ENCODE measurements at places on chromosomes 13 and 19. TPM values are rescaled to one million over a fixed set of nuclear protein-coding genes. Genes with fewer than 3 reads are reported as not detected.

- no peak for DNase-seq
Observed at GRCh38 chr13:110433014-110433413, 125.9 kb downstream of the COL4A2 start.

DNA sequence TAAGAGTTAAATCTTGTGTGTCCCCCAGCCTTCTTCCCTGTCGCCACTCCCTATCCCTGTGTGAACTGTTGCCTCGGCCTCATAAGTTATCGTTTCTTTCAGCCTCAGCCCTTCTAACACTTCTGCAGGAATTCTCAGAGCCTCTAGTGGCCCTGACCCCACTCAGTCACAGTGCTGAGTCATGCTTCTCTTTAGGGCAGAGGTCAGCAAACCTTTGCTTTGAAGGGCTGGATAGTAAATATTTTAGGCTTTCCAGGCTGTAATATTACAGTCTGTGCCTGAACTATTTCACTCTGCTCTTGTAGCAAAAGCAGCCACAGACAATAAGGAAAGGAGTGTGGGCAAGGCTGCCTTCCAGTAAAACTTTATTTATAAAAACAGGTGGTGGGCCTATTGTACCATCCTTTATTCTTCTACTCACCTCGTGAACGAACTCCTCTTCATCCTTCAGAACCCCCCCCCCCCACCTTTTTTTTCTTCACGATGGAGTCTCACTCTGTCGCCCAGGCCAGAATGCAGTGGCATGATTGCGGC is 22.1 kb downstream of the MYO9B start:
- peak; percentile 49 for DNase-seq

CABP5 gene
- total RNA-seq, result 0.43 TPM

PCSK4 gene
- total RNA-seq, result 108 TPM

MED16 gene
- 94.7 TPM for total RNA-seq

DNA sequence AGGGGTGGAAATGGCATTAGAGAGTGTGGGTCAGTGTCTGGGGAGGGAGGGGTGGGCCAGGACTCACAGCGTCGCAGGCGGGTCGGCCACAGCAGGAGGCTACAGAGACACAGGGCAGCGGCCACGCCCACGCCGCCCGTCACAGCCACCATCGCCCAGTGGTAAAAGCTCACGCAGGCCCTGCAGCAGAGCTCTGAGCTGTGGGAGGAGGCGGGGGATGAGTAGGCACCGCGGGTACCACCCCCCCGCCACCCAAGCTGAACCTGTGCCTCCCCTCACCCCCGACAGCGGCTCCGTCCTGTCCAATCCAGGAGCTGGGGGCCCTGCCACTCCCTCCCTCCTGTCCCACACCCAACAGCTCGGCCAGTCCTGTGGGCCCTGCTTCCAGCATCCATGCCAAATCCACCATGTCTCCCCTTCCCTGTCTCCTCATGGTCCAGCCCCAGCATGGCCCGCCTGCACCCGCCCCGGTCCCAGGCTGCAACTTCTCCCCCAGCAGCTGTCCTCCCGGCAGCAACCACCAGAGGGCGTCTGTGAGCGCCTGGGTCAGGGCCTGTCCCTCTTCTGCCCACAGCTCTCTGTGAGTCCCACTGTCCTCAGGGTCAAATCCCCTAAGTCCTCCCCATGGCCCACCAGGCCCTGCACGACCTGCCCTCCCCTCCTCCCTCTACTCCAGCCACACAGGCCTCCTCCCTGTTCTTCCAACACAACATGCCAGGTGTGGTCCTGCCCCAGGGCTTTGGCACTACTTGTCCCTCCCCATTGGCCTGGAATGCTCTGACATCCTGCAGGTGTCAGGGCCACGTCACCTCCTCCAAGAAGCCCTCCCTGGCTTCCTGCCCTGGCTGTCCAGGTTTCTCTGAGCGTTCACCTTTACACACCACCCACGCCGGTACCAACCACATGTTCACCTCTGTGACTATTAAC is 6.0 kb downstream of the TEKTIP1 start:
- DNase-seq, result peak; percentile 70

GRCh38 chr19:43465468-43466120 is at the start of gene LYPD3:
Gene LYPD3, minus strand, starts transcription at chr19:43465608. Its CDS starts 37 bp downstream, at chr19:43465571.
- DNase-seq, result no peak

DNA sequence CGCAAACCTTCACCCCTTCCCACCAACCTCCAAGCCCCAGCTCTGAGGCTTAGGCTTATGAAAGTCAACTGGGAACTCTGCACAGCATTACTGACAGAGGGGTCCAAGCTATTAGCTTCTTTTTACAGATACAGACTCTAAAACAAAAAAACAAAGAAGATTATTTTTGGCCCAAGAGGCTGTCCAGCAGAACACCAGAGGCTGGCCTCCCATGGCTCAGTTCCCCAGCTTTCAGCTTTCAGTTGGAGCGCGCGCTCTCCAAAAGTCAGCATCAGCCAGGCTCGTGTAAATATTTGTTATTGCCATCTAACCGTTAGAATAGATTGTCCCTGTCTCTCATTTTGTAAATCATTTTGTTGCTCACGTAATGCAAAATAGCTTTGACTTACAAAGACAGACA is 58.4 kb downstream of the ZIC5 start:
- DNase-seq, result no peak

CEBPG gene
- 20.8 TPM for total RNA-seq

- no peak for DNase-seq
Observed at GRCh38 chr13:81394640-81395039, 1053.7 kb upstream of the SPRY2 start.

ZIM2 gene
- 12.9 TPM for total RNA-seq

- peak; percentile 94 for DNase-seq
Observed at GRCh38 chr19:46426506-46427162, 2.1 kb downstream of the PNMA8C start.

DNA sequence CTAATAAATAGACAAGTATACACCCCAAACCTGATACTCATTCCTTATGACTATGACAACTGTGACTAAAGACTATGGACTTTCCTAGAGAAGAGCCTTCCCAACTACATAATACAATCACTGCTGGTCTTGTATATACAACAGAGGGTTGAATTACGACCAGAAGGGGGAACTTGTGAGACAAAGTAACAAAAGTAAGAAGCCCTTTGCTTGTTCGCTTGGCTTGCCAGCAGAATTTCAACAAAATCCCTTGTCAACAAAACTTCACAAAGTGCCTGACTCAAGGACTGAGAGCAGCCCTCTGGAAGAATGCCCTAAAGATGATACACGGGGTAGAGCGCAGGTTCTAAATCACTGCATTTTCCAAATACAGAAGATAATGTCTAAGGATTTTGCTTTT is 99.4 kb downstream of the WASF3 start:
- DNase-seq, result peak; percentile 45

FFAR1 gene
- 0.31 TPM for total RNA-seq

MUC16 gene
- total RNA-seq, result 2.6 TPM

STARD13 gene
- total RNA-seq, result 33.7 TPM

GRCh38 chr13:23159205-23159759 is 21.5 kb upstream of the SGCG start:
- DNase-seq, result peak; percentile 66

- no peak for DNase-seq
Observed at GRCh38 chr13:32105653-32106313, 74.2 kb downstream of the FRY start.

GRCh38 chr13:21949818-21950429 is 279.1 kb downstream of the FGF9 start:
- DNase-seq, result no peak

GRCh38 chr19:13920940-13921747 is 15.1 kb downstream of the CC2D1A start:
- DNase-seq, result peak; percentile 78

CLN5 gene
- total RNA-seq, result 28.1 TPM

- no peak for DNase-seq
Observed at GRCh38 chr19:29598496-29598895, 7.6 kb upstream of the POP4 start.

DNA sequence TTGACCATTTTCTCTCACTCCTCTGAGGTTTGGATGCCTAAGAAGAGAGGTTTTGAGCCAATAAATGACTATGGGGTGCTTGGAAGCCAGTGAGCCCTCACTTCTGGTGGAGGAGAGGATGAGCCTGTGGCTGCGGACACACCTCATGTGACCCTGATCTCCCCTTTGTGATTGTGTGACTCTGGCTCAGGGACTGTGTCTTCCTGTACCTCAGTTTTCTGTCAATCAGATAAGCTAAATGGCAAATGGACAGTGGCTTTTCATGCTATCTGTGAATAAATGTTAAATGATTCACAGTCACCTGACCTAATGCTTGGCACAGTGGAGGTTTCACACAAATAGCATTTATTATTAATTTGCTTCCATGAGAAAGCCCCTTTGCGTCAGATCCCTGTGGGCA is 2.7 kb downstream of the PSG8 start:
- DNase-seq, result no peak

- DNase-seq, result no peak
Observed at GRCh38 chr13:31890946-31891345, 140.6 kb upstream of the FRY start.

GRCh38 chr19:43826787-43827754 is at the start of gene ZNF283:
Gene ZNF283, plus strand, starts transcription at chr19:43827321. Its CDS starts 6,184 bp downstream, at chr19:43833505.
- peak; percentile 97 for DNase-seq

GRCh38 chr13:50598338-50598737 is 245.2 kb downstream of the DLEU7 start:
- DNase-seq, result no peak

GRCh38 chr13:31131470-31131961 is 30.2 kb downstream of the HSPH1 start:
- no peak for DNase-seq

CHAF1A gene
- 37.7 TPM for total RNA-seq

- DNase-seq, result peak; percentile 74
Observed at GRCh38 chr19:46787331-46788261, 798 bp downstream of the SLC1A5 start.

KBTBD6 gene
- 13.1 TPM for total RNA-seq

RGL3 gene
- total RNA-seq, result 3.6 TPM

CALR gene
- 389 TPM for total RNA-seq

GRCh38 chr19:46926170-46927071 is 65.6 kb downstream of the ARHGAP35 start:
- no peak for DNase-seq

ETV2 gene
- total RNA-seq, result 14.4 TPM
